ENCODE measurements at places on chromosomes 12 and 14. TPM values are rescaled to one million over a fixed set of nuclear protein-coding genes. Genes with fewer than 3 reads are reported as not detected.

CYP46A1 gene
- total RNA-seq: not detected

ALDH1L2 gene
- under 0.01 TPM for total RNA-seq

GDF3 gene
- total RNA-seq: not detected

ACOT4 gene
- 1.3 TPM for total RNA-seq

GRCh38 chr12:75908961-75909605 lies 122.5 kb downstream of the PHLDA1 start:
- no peak for DNase-seq

DNA sequence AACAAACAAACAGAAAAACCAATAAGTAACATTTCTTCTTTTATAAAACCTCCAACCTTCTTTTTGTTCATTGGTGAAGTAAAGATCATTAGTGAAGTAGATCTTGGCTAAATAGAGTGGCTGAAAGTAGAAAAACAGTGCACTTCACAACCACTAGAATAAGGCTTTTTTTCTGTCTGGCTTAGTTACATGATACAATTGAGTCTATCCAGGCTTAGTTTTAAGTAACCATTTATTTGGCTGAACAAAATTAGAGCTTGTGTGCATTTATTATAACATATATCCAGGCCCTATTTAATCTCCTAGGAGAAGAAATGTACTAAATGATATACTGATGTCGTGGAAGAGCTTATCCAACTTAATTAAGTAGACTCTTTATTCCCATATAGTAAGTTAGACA lies 65.8 kb upstream of the STK38L start:
- DNase-seq: no peak

GRCh38 chr12:58773986-58774385 lies 146.3 kb downstream of the LRIG3 start:
- no peak for DNase-seq

DNA sequence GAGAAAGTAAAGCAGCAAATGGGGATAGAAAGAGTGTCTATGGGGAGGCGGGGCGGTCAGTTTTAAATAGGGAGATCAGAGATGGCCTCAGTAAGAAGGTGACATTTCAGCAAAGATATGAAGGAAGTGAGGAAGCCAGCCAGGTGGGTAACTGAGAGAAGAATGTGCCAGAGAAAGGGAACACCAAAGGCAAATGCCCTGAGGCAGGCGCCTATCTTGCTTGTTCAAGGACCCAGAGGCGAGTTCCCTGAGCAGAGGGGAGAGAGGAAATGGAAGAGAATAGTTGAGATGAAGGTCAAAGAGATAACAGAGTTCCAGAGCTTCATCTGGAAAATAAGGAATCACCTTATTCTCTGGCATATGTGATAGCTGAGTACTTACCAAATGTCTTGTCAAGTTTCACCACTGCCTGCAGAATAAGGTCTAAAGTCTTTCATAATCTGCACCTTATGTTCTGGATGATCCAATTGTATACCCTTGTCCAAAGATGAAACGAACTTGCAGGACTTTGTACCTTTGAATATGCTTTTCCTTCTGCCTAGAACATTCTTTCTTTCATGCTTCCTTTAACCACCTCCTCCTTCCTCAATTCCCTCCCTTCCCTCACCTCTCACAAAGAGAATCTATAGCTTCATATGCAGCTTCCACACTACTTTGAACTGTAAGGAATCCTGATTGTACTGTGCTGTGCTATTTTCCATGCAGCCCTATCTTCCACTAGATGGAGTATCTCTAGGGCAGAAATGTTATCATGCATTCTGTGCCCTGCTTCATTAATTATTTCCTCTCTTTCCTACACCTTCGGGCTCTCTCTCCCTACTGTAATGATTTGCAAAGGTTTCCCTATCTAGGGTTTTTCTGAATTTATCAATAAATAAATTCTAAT lies 38.5 kb downstream of the GNPTAB start:
- no peak for DNase-seq

GRCh38 chr12:71810921-71811320 lies 28.6 kb upstream of the TBC1D15 start:
- DNase-seq: no peak

DNA sequence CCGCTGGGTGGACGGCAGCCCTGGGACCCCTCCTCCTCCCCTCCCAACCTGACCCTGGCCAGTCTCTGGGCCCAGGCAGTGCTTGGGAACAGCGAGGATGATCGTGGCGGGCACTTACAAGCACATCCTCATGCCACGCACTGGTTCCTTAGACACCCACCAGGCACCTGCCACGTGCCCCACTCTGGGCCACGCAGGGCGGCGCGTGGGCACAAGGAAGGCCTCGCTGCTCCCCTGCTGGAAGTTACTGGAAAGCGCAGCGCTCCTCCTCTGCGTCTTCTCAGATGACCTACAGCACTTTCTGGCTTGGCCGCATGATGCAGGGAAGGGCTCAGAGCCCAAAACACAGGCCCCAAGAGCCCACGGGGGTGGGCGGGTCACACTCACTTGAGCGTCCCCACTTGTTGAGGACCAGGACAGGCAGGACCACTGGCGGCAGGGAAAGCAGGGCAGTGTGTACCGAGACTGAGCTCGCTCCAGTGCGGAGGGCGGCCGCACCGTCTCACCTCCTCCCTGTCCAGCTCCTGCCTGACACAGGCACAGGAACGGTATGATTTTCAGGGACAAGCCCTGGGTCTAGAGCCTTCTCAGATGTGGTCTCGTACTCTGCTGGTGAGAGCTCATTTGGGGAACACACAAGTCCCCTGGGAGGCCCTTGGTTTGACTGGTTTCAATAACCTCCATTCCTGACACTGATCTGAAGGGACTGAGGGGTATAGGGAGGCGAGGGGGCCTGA lies 128.3 kb upstream of the EVL start:
- DNase-seq: no peak

DNA sequence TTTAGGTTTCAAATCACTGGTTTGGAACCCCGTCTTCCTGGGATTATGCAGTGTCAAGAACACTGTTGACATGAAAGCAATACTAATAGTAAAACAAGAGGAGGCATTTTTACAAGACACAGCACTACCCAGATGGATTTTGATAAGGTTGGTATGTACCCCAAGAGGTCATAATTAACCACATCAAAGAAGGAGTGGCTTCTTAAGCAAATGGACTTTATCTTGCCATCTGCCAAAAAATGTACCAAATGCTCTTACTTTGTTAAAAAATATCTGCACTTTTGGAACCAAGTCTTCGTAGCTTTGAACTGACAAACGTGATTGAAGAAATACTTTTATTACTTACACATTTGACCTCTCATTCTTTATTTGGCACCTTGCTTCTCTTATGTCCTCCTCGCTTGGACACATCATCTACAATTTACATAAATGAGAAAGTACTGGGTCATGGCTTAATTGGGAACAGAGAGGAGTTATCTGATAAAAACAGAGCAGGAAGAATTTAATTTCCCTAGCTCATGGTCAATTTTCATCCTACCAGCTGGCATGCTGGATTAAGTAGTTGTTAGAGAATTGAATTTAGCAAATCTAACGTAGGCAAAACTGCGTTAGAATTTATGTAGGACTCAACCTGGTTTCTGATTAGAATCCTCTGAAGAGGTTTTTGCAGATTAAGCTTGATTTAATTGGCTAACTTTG lies 54.5 kb upstream of the PRICKLE1 start:
- DNase-seq: no peak

DNA sequence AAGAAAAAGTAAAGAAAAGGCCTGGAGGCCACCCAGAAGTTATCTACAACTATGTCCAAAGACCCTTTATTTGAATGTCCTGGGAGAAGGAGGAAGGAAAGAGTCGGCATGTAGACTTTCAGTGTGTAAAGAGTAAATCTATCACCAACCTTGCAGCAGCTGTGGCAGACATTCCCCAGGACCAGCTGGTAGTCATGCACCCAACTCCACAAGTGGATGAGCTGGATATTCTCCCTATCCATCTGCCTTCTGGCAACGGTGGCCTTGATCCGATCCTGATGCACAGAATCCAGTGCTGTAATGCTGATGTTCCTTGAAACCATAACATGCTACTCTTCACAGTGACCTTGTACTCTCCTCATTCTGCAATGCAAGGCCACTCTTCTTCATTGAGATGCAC lies 27.3 kb downstream of the KRT76 start:
- no peak for DNase-seq

- DNase-seq: no peak
These were observed 22.7 kb upstream of the ORAI1 start for GRCh38 chr12:121603581-121603980.

- DNase-seq: no peak
These were observed 418.5 kb upstream of the TBX3 start for GRCh38 chr12:115102450-115102849.
